ENCODE measurements at places on chromosomes 2 and 18.
A peak's percentile ranks its signal among the peaks of the same experiment; 100 is the strongest.

GRCh38 chr2:143261986-143262385 is 132.8 kb downstream of the ARHGAP15 start:
- no peak for DNase-seq

DNA sequence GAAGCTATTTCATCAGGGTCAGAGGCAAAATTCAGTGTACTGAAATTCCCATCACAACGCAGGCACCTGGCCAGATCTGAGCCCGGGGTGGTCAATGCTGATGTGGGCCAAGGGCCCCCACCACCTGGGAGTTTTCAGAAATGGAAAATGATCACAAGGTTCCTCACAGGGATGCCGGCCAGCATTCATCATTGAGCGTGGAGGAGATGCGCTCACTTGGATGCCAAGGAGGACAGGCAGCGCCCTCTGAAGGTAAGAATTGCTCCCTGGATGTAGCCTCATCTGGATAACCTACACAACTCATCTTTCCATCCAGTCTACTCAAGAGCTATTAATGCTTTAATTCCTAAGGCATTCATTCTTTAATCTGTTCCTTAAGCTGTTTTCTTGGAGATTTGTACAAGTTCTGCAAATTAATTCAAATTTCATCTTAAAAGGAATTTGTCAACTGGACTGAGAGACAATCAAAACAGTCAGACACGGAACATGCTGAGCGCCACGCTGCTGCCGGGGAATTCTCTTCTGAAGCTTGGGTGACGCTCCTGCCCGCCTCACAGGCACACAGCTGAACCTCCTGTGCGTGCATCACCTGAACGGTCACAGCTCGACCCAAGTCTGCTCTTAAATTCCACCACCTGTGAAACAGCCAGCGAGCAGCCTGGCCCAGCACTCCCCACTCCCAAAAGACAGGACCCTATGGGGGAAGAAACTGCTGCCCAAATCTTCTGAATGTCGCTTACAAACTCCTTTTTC is 206.7 kb downstream of the HDAC4 start:
- peak; percentile 36 for DNase-seq

DNA sequence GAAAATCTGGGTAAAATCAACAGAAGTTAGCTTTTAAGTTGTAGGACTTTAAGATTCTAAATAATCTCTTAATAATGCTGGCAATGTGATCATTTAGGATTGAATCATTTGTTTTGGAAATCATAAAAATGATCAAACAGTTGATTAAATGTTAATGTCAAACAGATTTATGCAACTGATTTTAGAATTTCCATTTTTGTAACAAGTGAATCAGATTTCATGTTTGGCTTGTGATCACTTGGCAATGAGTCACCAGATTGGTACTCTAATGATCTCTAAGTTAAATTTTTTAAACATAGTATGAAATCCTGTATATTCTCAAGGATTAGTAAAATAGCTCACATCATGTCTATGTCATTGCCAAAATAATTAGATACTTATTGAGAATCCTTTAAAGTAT is 50.1 kb upstream of the UNC80 start:
- no peak for DNase-seq

- no peak for DNase-seq
These were observed 266.5 kb downstream of the PTGR3 start for GRCh38 chr18:74942319-74942910.

DNA sequence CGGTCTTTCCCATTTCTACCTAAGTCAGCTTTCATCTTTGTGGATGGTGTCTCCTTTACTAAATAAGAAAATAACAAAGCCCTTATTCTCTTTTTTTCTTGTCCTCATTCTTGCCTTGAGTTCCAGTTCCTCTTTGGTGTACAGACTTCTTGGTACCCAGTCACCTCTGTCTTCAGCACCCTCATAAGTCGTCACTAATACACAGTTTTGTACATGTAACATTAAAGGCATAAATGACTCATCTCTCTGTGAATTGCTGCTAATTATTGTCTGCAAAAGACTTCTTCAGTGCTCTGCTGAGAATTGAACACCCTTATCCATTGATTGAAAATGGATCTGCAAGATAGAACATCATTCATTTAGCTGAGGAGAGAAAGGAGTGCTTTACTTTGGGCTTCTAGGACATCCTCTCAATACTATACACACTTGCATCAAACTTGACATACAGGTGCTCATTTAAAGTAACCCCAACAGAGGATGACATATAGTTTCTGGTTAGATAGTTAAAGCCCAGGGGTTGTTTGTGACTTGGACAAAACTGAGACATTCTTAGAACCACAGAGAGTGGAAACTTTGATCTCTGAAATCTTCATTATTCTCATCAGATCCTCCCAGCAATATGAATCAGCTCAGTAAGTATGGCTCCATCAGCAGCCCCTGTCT is 97.0 kb downstream of the XRCC5 start:
- DNase-seq: no peak

DNA sequence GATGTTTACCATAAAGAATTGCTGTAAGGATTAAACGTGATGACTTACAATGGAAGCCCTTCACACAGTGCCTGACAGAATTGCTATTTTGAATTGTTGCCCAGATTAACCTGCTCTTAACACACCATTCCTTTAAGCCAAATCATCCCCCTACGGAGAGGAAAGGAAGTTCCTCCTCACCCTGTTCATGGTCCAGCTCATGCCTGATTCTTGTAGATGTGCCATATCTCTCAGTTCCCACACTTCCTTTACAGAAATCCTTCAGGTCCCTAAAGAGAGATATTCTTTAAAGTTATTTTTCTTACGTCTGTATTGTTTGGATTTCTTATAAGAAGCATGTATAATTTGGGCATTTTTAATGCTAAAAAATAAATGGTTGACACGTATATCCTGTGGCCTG is 127.5 kb upstream of the DAPL1 start:
- no peak for DNase-seq

GRCh38 chr2:71532327-71532726 is 79.0 kb downstream of the DYSF start:
- no peak for DNase-seq

GRCh38 chr2:62801814-62802523 is 96.5 kb downstream of the EHBP1 start:
- DNase-seq: no peak

- DNase-seq: no peak
These were observed 20.9 kb downstream of the ITM2C start for GRCh38 chr2:230885463-230886130.

- no peak for DNase-seq
These were observed 123.7 kb downstream of the PIEZO2 start for GRCh38 chr18:11025671-11026070.

DNA sequence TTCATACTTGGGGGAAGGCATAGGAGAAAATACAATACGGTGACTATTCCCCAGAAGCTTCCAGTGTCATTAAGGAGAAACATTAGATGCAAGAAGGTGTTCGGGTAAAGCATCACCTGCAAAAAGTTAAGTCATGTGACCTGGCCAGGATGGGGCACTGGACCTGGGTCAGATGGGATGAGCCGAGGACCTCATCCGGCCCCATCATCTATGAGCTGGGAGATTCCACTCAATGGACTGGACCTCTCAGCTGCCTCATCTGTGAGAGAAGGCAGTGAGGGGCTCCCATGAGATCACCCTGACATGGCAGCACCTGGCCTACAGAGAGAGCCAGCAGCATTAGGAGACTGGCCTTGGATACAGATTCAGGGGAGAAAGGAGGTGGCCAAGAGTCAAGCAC is 111.4 kb upstream of the TEX51 start:
- DNase-seq: no peak

GRCh38 chr2:180716186-180717180 is 263.9 kb upstream of the UBE2E3 start:
- DNase-seq: no peak

DNA sequence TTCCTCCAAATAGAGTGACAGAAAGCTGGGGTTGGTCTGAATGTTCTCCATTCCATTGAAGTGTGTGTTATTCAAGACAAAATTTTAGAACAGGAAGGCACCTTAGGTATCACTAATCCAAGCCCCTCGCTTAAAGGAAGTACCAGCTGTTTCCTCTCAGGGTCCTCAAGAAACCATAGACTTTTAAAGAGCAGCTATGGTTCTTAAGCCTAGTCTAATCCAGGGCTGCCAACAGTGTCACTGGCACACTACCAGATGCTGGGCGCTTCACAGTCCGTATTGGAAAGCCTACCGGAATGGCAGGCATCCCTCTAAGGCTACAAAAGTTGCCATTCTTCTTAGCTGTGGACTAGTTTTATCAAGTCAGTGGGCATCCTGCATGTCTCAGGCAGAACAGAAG is 1.9 kb downstream of the NEMP2 start:
- DNase-seq: no peak

DNA sequence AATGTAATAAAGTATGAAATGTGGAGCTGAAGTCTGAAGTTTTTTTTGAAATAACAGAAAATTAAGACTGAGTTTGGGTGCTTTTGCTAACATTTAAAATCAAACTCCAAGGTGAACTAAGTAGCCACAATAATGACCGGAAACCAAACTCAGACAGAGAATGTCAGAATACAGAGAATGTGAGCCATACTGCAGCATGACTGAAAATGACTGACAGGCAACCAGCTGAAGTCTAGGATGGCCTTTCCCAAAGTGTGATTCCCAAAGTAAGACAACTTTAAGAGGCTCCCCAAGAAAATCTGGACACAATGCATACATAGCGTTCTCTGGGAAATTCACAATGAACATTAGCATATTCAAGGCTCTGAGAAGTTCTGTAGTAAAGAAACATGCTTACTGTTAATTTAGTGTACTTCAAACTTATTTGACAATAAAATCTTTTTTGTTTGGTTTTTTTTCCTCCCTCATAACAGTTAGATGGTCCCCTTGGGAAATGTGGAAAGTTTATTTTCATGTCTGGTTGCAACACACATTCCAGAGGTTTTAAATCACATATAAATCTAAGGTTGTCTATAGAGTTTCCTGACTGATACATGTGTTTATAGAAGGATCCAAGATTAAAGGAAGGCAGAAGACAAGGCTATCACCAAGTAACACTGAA is 28.6 kb downstream of the PLA2R1 start:
- no peak for DNase-seq

GRCh38 chr2:16114836-16115235 is 174.5 kb downstream of the MYCN start:
- no peak for DNase-seq

GRCh38 chr2:88071365-88071764 is 3.7 kb downstream of the SMYD1 start:
- no peak for DNase-seq

DNA sequence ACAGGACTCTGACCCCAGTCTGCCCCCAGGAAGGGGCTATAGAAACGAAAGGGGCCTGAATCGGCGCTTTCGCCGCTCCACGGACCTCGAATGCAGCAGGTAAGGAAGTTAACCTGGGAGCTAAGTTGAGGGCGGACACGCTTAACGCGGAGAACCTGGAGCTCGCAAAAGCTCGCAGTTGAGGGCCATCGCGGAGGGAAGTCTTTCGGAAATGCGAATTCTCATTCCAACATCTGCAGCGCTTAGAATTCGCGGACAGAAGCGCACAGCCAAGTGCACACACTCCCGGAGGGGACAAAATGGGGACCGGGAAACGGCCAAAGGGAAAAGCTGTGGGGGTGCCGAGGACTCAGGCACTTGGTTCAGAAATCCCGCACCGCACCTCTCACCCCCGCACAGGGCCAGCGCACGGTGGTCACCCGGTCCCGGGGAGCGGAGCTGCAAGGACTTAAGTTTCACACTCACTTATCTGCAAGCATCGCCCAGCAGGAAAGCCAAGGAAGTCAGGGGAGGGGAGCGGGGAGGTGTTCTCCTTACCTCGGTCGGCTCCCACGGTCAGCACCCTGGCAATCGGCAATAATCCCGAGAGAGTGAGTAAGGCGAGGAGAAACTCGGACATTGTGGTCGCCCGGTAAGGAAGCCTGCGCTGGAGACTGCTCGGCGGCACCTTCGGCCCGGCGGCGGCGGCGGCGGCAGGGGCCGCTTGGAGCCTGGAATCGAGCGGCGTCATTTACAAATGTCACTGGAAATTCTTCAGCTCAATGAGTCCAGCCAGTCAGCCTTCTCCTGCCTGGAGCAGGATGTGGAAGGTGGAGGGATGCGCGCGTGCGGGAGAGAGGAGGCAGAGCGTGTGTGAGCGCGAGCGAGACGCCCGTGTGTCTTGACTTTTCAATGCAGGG is 456 bp downstream of the LRP1B start:
- DNase-seq: peak; percentile 84

DNA sequence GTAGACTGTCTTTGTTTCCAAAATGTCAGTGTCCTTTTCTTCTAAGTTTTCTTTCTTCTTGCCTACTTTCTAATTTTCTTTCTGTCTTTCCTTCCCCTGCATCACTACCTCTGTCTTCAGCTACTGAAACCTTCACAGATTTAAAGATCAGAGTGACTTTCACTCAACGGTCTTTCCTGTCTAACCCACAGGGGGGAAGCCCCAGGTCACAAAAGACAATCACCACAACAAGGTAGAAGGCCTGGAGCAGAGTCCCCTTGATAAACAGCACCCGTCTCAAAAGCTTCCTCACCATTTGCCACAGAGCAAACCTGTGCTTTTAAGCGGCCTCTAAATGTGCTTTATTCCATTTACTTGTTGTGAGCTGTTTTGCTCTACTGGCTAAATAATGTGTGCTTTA is 665.4 kb downstream of the BCL11A start:
- DNase-seq: no peak

DNA sequence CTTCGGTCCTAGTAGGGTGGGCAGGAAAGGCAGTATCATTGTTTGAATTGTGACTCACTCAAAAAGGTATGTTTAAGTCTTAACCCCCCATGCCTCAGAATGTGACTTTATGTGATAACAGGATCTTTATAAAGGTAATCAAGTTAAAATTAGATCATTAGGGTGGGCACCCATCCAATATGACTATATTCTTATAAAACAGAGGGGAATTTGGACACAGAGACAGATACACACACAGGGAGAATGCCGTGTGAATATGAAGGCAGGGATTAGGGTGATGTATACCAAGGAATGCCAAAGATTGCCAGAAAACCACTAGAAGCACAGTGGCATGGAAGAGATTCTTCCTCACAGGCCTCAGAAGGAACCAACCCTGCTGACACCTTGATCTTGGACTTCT is 281.8 kb downstream of the CLIP4 start:
- no peak for DNase-seq

DNA sequence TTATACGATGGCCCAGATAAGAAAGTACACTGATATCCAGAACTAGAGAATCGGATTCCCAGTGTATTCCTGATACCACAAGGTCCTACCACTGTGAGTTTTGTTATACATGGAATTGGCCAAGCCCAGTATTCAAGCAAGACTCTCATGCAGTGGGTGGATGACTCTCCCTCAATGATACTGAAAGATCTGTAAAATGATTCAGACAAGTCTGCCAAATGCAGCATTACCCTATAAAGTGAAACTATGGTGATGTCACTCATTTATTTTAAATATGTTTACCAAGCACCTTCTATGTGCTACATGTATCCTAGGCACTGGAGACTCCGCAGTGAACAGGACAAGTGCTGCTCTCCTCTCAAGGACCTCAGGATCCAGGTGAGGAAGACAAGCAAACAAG is 22.6 kb downstream of the MYO5B start:
- no peak for DNase-seq

All from C1 segment of cervical spinal cord (tissue), 14 donors.